ENCODE measurements at places on chromosomes 7 and 10.

DNA sequence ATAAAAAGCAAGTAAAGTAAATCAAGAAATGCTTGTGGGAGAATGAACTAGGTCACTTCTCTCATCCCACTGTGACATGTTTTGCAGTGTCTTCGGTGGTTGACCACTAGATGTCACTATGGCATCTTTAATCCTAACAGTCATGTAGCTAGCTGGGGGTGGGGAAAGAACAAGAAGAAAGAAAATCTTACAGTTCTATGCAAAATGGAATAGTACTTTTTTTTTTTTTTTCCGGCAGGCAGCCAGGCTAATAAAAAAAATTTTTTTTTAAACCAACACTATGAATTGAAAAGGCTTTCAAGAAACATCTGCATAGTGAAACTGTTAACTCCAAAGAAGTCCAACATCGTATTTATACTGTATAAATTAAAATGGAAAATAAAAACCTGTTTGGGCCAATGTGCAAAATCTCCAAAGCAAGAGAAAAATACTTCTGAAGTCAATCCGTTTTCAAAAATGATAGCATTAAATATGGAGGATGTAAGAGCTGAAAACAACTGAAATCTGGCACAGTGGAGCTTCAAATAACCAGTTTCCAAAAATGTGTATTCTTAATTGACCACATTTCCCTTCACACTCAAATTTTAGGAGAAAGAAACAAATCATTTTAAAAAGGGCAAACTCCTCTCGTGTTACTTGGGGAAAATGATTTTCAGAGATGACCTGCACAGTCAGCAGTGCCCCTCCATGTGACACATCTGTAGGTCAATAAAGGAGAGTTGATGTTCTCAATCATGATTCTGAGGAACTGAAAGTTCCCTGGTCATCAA, 38.5 kb downstream of the CDK1 start:
- DNase-seq: peak; percentile 53

DNA sequence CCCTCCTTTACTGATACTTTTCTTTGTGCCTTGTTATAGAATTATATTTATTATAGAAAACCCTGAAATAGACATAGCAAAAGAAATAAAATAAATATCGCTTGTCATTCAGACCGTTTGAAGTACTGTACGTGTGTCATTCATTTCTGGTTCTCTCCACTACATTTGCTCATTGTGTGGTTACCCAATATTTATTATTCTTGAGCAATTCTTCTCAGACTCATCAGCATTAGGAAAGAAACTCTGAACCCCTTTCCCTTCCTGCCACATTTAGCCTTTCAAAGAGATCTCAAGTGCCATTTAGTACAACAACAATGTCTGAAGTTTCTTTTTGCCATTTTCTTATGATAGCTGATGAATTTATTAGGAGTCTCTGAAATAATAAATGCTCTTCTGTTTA, 154.1 kb downstream of the KIAA1217 start:
- no peak for DNase-seq

DNA sequence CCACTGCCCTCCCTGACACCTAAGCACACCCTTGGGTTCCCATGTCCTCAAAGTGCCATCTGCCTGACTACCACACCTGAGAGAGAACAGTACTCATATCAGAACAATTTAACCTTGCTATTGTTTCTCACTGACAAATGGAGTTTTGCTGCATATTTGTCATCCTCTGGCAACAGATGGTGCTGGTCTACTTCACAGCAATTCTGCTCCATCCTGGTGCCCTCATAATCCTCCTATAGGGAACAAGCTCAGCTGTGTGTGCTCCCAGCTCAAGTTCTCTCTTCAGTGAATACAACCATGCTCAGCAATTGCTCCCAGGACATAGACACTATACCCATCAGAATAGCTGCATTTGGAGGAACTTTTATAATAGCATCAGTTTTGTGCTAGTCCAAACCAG, 32.8 kb upstream of the ITGB1 start:
- no peak for DNase-seq

- no peak for DNase-seq
These were observed 58.3 kb downstream of the MICALL2 start for GRCh38 chr7:1401011-1401410.

GRCh38 chr10:30943451-30943850, 88.2 kb downstream of the ZNF438 start:
- no peak for DNase-seq

GRCh38 chr7:128066858-128067257, 35.6 kb upstream of the LRRC4 start:
- DNase-seq: no peak

GRCh38 chr7:23915236-23915635, 205.2 kb downstream of the STK31 start:
- no peak for DNase-seq

- DNase-seq: no peak
These were observed 3.5 kb downstream of the PPIA start for GRCh38 chr7:44799939-44800338.

DNA sequence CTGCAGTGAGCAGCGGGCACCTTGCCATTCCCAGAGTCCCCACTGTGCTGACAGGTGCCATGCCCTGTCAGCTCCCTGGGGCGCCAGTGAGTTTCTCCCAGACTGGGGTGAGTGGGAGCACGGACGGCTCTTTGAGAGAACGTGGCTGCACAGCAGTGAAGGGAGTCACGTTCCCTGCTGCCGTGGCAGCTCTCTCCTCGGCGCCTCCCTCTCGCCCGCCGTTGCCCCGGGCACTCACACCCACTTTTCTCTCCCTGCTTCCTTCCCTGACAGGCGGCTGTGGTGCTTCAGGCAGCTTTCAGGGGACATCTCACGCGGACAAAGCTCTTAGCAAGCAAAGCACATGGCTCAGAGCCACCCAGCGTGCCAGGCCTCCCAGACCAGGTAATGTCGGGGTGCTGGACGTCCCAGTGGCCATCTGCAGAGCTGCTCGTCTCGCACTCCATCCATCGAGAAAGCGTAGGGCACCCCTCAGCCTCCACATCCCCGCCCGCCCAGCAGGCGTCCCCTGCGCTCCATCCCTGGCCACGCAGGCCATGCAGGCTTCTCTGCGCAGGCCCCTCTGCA, 27.1 kb upstream of the TTYH3 start:
- no peak for DNase-seq

DNA sequence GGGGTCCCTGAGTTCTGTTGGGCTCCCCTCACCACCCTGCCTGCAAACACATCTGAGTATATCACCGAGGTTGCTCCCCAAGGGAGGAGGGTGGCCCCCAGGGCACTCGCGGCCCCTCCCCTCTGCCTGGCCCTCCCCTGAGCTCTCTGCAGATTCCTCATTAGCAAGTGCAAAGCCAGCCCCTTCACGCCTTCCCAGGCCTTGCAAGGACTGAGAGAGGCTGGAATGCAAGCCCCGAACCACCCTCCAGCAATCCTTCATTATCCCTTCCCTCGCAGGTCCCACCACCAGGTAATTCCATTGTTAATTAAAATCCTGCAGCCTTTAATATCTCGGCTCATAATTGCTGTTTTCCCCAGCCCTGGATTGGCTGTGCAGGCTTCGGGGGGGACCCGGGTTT, 35.3 kb upstream of the MYL10 start:
- DNase-seq: no peak

DNA sequence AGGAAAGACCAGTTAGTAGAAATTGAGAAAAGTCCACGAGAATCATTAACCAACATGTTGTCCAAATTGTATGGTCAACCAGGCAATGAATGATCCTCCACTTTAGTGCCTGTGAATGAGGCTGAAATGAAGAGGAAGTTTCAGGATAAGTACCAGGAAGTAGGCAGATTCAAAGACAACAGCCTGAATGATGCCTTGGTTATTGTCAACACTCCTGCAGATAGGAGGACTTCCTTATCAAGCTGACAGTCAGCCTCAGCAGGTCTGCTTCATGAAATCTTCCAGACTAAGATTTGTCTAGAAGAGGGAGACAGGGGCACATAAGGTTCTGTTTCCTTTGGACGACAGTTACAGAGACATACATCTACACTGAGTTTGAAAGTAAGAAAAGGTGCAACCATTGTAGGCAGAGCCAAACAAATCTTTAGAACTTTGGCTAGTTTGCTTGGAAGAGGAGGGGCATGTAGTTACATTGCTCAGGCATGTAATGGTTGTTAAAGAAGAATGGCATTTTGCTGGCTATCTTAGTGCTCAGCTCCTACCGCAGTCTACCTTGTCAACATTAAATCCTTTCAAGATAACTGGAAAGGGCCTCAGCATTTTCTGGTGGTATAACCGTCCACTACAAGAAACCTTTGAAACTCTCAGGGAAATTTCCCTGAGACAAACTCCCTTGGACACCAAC, 81.4 kb downstream of the ABI1 start:
- DNase-seq: no peak

DNA sequence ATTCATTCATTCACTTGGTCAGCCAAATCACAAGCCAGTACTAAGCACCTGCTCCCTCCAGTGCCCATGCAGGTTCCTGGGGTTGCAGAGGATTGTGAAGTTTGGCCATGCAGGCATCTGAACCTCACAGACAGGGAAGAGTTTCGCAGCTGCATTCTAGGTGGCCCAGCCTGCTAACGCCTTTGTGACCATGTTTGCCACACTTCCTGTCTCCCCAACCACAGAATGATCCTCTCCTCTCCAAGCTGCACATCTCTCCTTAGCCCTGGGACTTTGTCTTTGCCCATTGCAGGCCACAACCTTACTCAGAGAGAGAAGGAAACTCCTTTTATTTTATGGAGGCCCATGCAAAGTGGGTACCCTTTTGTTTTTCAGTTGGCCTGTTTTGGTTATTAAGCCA, 31.8 kb downstream of the EPDR1 start:
- DNase-seq: no peak

- DNase-seq: no peak
These were observed 1.8 kb upstream of the RSU1 start for GRCh38 chr10:16819026-16819425.

DNA sequence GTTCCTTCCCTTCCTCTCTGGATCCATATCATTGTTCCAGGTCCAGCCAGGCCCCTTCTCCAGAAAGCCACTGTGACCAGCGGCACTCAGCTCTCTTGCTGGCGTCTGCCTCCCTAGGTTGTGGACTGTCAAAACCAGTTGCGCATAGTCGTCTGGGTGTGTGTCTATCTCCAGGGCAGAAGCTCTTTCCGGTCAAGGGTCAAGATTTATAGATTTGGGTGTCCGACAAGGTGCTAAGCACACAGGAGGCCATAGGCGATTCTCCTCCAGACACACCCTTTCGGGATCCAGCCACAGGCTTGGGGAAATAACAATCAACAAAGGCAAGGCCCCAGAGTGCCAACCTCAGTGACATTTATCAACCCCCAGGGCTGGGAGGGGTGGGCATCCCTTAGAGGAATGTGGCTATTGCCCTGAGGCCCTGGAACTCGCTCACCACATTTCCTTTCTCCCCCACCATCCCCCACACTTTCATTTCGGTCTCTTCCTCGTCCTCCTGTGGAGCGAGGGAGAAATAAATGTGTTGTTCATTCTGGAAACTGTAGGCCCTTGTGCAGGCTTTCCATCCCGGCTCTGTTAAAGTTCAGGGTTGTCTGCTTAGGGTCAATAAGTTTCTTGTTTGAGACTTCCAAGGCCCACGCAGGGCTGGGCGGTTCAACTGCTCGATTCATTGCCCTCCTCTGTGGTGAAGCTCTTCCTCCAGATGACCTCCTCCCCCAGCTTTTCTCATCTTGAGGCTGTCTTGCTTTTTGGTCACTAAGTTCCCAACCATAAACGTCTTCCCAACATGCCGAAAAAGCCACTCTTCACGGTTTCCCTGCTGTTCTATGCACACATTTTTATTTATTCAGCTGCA, 57.9 kb downstream of the AFAP1L2 start:
- DNase-seq: no peak

- DNase-seq: no peak
These were observed 75.3 kb upstream of the GRB10 start for GRCh38 chr7:50857804-50858489.

DNA sequence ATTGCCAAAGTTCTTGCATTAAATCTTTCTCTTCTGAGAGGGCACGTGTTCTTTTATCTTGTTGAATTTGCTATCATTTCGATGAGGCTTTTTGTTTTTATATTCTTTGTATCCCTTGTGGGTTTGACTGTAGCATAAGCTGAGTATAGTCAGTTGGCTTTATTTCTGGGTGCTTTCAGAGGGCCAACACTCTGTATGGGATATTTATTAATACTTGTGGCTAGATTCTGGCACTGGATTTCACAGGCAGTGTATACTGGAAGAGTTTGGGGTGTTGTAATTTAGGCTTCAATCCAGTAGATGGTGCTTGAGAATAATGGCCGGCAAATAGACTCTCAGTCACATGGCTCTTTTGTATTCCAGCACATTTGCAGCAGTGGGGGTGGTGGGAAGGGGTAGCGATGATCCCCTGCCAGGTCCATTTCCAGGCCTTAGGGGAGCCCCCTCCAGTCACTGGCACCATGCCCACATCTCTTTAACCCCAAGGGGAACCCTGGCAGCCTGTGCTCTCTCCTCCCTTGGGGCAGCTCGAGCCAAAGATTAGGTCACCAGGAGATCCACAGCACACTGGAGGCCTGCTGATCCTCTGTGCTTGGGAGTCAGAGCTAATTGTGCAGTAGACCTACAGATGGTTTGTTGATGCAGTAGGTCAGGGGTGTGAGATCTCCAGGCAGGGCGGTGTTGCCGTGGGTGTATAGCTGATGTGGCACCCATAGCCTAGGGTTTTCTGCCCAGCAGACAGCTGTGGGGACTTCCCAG, 81.8 kb downstream of the PTPN20 start:
- DNase-seq: no peak

DNA sequence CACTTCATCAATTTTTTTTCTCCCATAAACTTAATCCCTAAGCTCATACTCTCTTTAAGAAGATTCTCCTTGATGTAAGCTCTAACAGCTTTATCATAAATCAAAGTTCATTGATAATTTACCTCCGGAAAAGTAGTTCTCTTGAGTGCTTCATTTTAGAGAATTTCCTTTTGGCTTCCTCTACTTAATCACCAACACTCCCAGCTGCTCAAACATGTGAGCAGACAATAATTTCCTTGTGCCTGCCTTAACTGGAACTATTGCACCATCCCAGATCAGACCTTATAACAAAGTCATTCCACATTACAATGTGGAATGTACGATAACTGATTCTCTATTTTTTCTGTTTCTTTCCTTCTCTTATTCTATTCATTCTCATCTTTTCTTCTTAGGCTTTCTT, 5.9 kb downstream of the FEZF1 start:
- DNase-seq: no peak

DNA sequence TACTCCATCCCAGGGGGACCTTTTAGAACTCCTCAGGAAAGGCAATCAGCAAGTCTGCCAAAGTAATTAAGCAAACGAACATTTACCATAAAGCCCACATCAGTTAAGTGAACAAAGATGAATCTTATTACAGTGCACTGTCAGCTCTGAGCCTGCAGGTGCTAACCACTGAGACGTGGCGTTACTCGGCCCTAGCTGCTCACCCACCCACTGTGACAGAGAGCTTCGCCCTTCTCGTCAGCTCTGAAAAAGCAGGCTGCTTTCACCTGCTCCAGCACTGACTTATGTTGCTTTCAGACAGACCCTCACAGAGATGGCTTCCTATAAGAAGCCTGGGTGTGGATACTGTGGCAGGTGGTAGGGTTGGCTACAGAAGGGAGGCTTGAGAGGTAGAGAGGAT, 57.7 kb upstream of the KCNIP2 start:
- DNase-seq: peak; percentile 59

- no peak for DNase-seq
These were observed 17.6 kb downstream of the MXI1 start for GRCh38 chr10:110224992-110225391.

- DNase-seq: peak; percentile 50
These were observed 201.7 kb upstream of the PRSS58 start for GRCh38 chr7:142459551-142459963.

- no peak for DNase-seq
These were observed 191.7 kb upstream of the RNF32 start for GRCh38 chr7:156448918-156449317.

GRCh38 chr7:137661634-137662033, 185.1 kb downstream of the DGKI start:
- DNase-seq: no peak
